Stimulated activated CD4-positive, alpha-beta T cell treated with anti-CD3 and anti-CD28 coated beads, Interleukin-1b, Interleukin-23, amount 100 ng/mL, for 48 hours (primary cell): ENCODE measurements at places on chromosomes 4 and X.
A peak's percentile ranks its signal among the peaks of the same experiment; 100 is the strongest.

GRCh38 chr4:62168681-62169080, 968.6 kb downstream of the ADGRL3 start:
- DNase-seq = no peak

GRCh38 chr4:164383358-164384220, 370.3 kb upstream of the SMIM31 start:
- DNase-seq = no peak

- no peak for DNase-seq
Measured at GRCh38 chr4:3384771-3385710, 56.7 kb upstream of the HGFAC start.

DNA sequence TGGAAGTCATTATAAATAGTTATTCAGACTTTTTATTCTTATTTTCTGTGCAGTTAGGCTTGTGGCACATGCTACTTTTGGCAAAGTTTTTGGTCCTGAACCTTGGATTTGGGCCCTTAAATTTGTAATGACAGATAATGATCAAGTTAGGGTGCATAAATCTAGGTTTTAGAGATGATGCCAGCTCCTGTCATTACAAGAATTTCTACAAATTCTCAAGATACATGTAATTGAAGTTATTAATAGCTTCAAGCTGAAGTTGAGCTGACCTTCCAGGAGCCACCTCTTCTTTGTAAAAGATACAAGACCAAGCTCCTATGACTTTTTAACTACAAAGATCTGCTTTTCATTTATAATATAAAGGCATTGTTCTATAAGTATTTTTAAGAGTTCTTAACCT, 255.6 kb upstream of the UGT8 start:
- no peak for DNase-seq

GRCh38 chr4:110898290-110898689, 275.4 kb upstream of the PITX2 start:
- no peak for DNase-seq

DNA sequence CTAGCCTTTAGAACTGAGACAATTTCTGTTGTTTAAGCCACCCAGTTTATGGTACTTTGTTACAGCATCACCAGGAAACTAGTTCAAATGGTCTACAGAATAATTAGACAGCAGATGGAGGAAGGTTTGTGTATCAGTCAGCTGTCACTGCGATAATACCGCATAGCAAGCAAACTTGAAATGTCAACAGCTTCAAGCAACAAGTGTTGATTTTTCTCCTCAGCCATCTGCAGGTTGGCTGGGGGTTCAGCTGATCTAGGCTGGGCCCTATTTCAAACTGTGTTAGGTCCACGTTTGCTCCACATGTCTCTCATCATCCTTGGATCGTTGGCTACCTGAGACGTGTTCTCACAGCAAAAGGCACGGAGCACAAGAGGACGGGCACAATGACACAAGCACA, 19.2 kb upstream of the PHEX start:
- no peak for DNase-seq

- DNase-seq = peak; percentile 4
Measured at GRCh38 chr4:28686618-28687017, 1826.0 kb downstream of the STIM2 start.

DNA sequence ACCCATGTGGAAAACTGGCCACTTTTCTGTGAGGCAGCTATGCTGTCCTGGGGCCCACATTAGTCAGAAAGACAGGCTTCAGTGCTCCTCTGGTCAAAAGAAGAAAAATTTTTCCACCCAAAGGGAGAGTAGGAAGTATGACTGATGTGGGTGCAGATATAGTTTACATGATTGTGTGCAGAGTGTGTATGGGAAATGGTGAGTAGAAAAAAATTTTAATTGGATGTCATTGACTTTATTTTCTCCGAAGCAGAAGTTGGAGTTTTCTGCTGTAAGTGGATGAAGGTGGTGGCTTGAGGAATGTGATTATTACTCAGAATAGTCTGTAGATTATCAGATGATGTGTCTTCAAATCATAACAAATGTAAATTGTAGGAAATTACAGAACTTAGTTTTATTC, 241.5 kb upstream of the IGFBP7 start:
- no peak for DNase-seq

GRCh38 chr4:109962401-109962800, 49.7 kb downstream of the EGF start:
- no peak for DNase-seq

DNA sequence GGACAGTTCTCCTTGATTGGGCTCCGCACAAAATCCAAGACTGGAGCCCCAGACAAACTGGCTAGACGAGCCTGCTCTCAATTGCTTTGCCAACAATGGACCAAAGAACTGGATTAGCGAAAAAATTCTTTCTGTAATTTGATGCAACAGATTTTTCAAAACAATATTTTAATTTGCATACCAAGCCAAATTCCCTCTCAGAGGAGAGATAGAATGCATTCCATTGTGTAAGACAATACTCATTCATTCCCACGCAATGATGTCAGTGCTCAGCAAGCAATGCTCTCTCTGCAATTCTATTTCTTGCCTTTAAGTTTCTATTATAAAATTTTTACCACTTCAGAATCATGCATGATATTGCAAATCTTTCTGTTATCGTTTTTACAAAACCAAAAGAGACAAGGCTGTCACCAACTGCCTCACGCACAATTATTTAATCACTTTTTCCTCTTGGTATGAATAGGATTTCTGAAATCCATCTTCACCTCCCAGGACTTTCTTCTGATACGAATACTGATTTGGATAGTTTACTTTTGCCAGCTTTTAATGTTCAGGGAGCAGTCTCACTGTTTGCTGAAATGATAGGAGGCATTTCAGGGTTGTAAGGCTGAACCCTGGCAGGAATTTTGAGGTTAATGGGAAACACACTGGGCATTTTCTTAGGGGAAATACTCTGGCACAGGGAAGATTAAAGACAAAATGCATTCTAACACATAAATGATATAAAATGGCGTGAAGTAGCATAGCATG, 46.1 kb upstream of the HCCS start:
- DNase-seq = no peak

- no peak for DNase-seq
Measured at GRCh38 chr4:52076731-52077130, 25.6 kb downstream of the SPATA18 start.

DNA sequence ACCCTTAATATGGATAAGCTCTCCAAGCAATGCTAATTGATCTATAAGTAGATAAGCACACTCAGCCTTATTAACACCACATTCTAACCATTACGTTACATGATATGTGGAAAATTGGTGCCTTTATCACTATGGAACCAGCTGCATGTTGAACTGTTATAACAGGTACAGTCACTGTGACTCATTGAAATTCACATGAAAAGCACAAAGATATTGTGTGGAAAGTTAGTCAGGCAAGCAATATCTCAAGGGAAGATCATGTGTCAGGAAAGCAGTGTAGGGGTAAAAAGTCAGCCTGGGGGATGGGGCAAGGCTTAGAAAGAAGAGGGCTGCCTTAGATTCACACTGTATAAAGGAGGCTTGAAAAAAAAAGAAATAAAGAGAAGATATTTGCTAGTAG, 313.7 kb upstream of the SMIM31 start:
- DNase-seq = no peak

GRCh38 chrX:140817943-140818342, 108.4 kb downstream of the LINC00632 start:
- DNase-seq = no peak

DNA sequence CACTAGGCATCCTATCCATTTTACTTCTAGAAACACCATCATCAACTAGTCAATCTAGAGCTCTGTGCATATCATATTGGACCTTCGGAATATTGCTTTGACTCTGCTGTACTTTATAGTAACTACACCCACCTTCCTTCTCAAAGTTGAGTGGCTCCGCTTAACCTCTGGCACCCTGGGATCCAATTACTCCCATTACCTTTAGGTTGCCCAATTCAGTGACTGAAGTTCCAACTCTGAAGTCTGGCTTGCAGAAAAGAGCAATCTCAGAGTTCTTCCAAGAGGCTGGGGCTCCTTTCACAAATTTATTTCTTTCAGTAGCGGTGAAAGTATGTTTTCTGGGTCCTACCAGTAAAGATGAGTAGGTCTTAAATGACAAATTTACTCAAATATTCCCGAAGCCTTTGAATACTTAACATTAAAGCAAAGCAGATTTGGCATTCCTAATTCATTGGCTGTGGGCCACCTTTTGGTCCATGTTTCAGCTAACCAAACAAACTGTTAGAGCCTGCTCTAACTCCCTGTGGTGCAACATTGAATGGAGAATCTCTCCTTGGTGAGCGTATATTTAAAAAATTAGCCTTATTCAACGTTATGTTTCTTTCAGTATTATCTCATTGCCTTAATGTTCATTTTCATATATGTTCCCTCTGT, 1215.8 kb downstream of the RAPGEF2 start:
- no peak for DNase-seq

- no peak for DNase-seq
Measured at GRCh38 chrX:107704181-107704580, 71.4 kb downstream of the TSC22D3 start.

DNA sequence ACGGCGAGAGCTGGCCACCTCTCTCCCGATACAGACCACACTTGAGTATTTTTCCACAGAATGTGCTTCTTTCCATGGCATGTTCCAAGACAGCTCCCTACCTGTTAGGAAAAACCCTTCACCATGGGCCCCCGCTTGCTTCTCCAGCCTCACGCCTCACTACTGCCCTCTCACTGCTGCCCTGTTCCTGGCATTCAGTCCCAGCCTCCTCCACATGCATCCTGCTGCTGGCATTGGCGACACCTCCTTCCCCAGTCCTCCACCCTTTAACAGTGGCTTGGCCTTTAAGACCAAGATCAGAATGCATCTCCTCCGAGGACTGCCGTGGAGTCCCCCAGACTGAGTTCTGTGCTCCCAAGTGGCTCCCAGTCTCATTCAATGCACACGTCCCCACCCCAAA, 10.7 kb downstream of the PNMA6F start:
- no peak for DNase-seq

DNA sequence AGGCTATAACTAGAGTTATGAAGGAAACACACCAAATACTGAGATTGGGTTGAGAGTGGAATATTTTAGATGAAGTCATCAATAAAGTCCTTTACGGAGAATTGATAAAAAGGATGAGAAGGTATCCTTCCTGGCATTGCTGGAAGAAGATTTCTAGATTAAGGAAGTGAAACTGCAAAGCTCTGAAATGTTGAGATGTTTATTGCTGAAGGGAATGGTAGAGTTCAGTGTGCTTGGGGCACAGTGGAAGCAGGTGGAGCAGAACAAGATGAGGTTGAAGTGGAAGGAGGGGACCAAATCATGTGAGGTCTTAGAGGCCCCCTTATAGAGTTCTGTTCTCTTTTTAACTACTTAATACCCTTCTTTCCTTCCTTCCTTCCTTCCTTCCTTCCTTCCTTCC, 848.5 kb downstream of the RAB28 start:
- DNase-seq = no peak

DNA sequence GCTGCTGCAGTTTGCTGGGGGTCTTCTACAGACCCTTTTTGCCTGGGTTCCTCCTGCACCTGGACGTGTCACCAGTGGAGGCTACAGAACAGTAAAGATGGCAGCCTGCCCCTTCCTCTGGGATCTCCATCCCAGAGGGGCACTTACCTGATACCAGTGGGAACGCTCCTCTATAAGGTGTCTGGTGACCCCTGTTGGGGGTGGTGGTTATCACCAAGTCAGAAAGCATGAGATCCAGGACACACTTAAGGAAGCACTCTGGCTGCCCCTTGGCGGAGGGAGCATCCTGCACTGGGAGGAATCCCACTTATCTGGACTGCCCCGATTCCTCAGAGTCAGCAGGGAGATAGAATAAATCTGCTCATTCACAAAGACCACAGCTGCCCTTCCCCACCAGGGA, 218.9 kb upstream of the GALNTL6 start:
- no peak for DNase-seq

DNA sequence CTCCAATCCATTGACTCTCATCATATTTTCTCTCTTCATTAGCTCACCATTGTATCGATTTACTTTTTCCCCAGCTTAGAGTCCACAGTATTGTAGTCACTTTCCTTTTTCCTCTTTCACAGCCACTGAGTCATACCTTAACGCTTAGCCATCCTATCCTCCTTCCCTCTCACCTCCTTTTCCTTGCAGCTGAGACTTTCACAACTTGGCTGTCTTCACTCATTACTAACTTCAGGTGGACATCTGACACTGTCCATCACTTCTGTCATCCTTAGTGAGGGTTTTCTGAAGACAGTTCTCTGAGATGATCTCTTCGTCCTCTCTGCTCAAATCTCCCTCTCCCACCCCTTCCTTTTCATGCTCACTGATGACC, 70.5 kb upstream of the ESX1 start:
- DNase-seq = no peak

DNA sequence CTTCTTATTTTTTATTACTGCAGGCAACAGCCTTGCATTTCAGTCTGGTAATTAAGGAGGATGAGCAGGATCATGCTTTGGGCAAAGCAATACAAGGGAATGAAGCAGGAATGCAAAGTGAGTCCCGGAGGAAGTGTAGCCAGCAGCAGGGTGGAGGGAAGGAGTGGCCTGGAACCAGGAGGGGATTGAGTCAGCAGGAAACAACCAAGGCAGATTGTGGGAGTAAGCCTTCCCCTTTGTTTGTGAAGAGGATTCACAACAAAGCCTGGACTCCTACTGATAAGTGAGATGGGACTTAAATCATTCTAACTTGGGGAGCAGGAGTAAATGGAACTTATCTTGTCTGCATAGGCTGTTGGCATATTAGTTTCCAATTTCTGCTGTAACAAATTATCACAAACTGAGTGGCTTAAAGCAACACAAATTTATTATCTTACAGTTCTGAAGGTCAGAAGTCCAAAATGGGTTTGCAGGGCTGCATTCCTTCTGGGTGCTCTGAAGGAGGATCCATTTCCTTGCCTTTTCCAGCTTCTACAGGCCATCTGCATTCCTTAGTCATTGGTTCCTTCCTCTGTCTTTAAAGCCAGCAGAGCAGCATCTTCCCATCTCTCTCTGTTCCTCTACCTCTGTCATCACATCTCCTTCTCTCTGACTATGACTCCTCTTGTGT, 93.2 kb upstream of the AP1S2 start:
- no peak for DNase-seq

DNA sequence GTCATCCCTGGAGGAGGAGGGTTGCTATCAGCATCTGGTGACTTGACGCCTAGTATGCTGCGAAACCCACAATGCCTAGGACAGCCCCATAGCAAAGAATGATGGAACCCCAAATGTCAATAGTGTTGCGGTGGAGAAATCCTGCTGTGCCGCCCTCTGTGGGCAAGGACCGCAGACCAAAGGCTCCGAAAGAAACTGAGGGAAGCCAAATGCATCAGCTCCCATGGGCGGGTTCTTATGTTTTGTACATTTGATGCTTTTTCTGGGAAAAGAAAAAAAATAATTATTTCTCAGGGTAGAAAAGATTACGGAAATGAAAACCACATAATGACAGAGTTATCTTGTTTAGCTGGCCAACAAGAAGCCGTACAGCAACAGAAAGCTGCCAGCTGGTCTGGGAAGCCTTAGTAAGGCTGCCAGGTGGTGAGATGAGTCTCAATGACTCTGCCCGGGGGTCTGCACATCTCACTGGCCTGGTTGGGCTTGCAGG, 95.0 kb upstream of the TBL1X start:
- DNase-seq = peak; percentile 5

- no peak for DNase-seq
Measured at GRCh38 chrX:12874581-12874980, 7.7 kb downstream of the TLR7 start.

- DNase-seq = no peak
Measured at GRCh38 chrX:150643271-150643670, 49.9 kb upstream of the MTMR1 start.

GRCh38 chr4:7984286-7984925, 44.7 kb upstream of the AFAP1 start:
- no peak for DNase-seq

GRCh38 chr4:97367878-97368277, 775.4 kb downstream of the STPG2 start:
- DNase-seq = no peak

- DNase-seq = no peak
Measured at GRCh38 chr4:24751926-24752539, 43.3 kb upstream of the SOD3 start.

GRCh38 chr4:16226816-16227461, 668 bp upstream of the TAPT1 start:
- peak; percentile 19 for DNase-seq
